ENCODE measurements at places on chromosomes 16 and 17.

DNA sequence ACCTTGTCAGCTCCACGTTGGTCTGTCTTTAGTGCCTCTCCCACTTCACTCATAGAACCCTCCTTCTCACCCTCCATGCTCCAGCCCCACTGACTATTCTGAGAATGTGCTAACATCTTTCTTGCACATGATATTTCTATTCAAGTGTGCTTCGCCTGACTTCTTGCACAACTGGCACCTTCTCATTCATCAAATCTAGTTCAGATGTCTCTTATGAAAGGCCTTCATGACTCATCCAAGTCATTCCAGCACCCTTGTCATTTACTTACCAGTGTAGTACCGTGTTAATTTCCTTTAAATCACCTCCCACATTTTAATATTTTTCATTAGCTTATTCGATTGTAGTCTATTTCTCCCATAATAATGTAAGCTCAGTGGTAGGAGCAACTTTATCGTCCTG lies 197.8 kb upstream of the PIRT start:
- DNase-seq, result no peak

GRCh38 chr17:76370261-76370993 lies 14.0 kb upstream of the SPHK1 start:
- DNase-seq, result no peak

- no peak for DNase-seq
These were observed 139.5 kb upstream of the PMFBP1 start for GRCh38 chr16:72311426-72311825.

DNA sequence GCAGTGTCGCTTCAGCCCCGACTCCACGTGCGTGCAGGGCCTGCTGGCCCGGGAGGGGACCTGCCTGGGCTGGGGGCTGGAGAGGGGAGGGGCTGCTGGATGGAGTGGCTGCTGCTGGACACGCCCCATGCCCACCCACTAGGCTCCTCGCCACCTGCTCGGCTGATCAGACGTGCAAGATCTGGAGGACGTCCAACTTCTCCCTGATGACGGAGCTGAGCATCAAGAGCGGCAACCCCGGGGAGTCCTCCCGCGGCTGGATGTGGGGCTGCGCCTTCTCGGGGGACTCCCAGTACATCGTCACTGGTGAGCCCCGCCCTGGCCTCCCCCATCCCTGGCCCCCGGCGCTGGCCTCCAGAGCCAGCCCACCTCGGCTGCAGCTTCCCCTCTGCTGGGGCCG lies 2.4 kb downstream of the BRICD5 start:
- no peak for DNase-seq

DNA sequence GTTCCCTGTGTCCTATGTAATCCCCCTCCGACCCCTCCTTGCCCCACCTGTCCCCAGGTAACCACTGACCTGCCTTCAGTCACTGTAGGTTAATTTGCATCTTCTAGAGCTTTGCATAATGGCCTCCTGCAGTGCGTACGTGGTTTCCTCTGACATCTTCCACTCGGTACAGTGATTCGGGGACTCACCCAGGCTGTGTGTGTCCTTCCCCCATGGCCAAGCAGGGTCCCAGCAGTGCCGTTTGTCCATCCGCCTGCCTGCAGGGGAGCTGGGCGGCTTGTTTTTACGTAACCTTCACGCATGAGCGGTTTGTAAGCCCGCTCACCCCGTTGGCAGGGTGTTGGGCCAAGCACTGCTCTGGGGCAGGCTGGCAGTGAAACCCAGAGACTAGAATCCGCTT lies 7.9 kb downstream of the MAPK8IP3 start:
- DNase-seq, result no peak

GRCh38 chr16:51573191-51573590 lies 422.1 kb upstream of the SALL1 start:
- DNase-seq, result no peak

DNA sequence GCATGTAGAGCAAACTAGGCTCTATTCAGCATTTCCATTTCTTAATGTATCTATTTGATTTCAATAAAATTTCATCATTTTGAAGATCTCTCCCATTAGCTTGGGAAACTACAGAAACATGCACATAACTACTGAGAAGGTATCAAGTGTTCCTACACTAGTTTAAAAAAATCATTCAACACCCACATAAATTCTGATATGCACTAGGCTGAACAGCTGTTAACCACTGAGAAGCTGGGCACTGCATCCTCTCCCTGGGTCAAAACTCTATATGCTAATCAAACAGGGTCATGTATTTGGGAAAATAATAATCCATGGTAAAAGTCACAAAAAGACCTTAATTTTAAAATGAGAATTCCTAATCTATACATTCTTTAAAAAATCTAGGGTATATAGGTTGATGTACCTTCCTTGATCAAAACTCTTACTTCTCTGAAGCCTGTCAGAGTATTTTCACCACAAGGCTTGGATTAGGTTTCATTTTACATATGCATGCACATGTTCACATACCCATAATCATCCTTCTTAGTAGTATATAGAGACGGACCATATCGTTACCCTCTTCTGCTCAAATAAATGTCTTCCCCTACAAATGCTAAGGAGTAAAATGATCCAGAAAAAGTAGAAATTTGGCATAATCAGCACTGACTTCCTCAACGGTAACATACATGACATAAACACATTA lies 57.2 kb downstream of the KANSL1 start:
- no peak for DNase-seq

DNA sequence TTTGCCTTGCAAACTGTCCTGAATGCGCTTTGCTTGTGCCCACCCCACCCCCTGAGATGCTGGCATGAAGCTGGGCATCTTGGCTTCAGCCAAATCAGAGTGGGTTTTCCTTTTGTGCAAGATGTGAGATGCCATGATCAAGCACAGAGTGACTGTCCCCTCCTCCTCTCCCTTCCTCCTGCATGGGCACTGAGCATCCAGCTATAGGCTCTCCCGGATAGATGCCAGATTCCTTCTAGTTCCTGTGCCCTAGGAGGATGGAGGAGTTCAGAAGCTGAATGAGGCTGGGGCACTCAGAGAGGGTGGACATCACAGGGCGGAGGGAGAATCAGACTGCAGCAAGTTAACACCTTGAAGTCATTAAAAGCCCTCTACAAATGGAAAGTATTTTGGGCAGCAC lies 384.1 kb upstream of the CCL2 start:
- DNase-seq, result no peak

DNA sequence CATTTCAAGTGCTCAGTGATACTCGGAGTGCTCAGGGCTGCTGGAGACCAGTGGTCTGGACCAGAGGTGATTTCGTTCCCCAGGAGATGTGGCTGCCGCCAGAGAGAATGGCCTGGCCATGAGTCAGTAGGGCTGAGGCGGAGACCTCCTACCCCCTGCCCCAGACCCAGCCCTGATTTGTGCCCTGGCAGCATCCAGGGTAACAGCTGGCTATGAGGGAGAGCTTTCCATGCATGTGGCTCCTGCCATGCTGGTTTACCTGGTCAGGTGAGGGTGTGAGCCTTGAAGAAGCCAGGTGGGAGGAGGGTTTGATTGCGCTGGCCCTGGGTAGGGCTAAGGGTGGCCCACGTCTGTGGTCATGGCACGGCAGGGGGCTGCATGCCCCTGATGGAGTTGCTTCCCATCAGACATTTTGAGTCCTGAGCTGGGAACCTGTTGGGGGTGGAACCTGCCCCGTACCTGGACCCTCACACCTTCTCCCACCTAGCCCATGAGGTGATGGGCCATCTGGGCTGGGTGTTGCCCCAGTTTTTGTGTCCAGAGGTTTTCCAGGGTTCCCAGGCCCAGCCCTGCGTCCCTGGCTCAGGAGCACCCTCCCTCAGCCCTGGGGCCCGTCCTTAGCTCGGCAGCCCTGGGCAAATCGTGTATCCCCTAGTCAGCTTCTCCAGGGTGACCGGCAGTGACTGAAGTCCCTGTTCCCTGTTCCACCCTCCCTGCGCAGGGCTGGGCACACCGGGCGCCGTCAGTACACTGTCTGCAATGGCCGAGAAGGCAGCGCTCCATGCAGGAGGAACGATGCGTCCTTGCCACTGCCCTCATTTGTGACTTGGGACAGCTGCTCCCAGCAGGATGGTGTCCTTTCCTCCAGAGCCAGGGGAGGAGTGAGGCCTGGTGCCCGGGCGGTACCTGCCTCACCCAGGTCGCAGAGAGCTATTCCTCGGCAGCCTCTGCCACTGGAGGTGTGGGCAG lies 9.0 kb upstream of the CSNK1D start:
- DNase-seq, result no peak

GRCh38 chr16:89491238-89491869 lies 993 bp upstream of the ANKRD11 start:
- no peak for DNase-seq

DNA sequence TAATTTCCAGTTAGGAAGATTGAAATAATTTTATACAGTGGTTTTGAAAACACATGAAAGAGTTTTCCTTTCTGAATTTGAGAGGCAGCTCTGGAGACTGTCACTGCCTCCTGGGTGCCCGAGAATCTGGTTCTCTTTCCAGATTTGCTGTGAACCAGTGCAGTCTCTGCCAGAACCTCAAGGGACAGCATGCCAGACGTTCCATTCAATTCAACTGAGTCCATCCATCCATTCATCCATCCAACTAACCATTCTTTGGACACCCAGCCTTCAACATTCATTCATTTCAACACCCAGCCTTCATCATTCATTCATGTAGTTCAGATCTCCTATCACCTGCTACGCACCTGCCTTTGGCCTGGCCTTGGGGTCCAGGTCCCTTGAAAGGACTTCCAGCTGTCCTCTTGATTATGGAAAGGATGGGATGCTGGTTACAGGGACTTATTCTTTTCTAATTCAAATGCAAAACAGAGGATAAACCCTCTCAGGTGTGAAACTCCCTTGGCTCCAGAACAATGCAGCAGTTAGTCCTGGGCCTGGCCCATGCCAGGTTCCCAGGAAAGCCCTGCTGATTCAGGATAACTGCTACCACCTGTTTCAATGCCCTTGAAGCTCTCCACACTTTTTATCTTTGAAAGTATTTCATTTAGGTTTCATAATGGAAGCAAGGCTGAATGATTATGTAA lies 68.7 kb downstream of the WSCD1 start:
- DNase-seq, result no peak

- DNase-seq, result no peak
These were observed 3.0 kb downstream of the ENGASE start for GRCh38 chr17:79077587-79077986.

GRCh38 chr17:30848021-30848420 lies 16.3 kb downstream of the ATAD5 start:
- no peak for DNase-seq

DNA sequence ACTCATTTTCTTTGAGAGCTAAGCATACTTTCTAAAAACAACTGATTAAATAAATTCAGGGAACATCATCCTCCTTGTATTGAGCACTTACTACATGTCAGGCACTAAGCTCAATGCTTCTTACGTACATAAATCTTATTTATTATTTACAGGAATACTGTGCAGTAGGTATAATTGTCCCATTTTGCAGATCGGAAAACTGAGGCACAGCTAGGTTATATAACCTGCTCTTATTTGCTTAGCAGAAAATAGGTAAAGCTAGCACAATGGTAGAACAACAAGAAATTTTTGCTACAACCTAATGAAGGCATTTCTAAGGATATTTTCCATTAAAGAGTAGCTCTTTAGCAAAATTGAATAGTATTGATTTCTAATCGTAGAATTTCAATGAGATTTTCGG lies 168.7 kb upstream of the KCNJ16 start:
- DNase-seq, result no peak

DNA sequence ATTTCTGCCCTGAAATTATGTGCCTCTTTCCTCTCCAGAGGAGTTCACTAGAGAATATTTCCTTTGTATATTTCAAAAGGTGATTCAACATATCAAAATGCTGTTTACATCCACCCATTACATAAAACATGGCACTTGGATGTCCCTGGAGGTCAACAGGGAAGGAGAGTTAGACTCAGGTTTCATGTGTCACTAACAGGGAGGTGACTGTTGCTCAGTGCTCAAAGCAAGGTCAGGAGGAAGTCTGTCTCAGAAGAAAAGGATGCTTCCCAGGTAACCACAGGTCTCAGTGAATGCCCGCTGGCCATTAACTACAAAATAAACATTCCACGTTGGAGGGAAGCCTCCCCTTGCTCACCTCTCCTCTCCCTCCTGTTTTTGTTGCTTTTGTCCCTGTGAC lies 198.6 kb downstream of the AXIN2 start:
- DNase-seq, result no peak

DNA sequence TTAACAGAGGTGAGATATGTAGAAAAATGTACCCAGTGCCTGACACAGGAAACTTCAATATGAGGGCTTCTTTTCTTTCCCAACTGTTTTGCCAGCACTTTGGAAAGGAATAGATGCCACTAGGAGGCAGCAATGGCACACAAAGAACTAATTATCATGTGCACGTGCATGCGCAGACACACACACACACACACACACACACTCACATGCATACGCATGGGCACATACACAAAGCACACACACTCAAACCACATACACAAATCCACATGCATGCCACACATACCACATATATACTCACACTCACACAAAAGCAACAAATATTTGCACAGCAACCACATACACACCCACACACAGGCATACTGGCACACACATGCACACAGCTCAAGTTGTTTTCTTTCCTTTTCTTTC lies 8.8 kb upstream of the CEP112 start:
- DNase-seq, result no peak

- DNase-seq, result no peak
These were observed 43.0 kb upstream of the RHBDL3 start for GRCh38 chr17:32222621-32223020.

- peak; percentile 20 for DNase-seq
These were observed 9.4 kb upstream of the ENGASE start for GRCh38 chr17:79065105-79065670.

DNA sequence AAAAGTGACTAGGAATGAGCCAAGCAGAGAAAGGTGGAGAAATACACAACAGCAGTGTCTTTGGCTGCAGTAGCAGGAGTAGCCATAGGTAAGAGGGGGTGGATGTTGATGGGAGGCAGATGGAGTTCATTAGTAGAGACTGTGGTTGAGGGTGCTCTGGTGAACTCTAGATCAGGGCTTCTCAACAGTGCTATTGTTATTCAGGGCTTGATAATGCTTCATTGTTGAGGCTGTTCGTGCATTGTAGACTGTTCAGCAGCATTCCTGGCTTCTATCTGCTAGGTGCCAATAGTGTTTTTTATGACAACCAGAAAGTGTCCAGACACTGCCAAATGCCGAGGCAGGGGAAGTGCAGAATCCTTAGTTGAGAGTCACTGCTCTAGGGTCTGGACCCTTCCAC lies 3.6 kb downstream of the ALKBH5 start:
- DNase-seq, result no peak

- DNase-seq, result no peak
These were observed 2.5 kb downstream of the CISD3 start for GRCh38 chr17:38732376-38733281.

DNA sequence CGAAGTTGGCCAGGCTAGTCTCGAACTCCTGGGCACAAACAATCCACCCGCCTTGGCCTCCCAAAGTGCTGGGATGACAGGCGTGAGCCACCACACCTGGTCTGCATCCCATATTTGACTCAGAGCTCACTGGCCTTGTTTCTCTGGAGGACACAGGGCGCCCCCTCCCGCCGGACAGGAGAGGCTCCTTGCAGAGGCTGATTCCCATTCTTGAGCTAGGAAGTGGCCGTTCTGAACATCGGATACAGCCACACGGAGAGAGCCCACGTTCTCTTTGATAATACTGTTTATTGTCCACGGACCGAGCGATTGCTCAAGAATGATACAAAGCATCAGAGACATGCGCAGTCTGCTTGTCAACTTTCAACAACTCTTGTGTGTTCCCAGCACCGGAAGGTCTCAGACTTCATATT lies 12.1 kb upstream of the USP36 start:
- no peak for DNase-seq

All from stimulated activated CD8-positive, alpha-beta memory T cell treated with anti-CD3 and anti-CD28 coated beads, Interleukin-2, amount 100 ng/mL, for 1 hour (primary cell).